Activated T-cell treated with anti-CD3 and anti-CD28 coated beads, Interleukin-2, amount 50 U/mL, for 48 hours (primary cell): ENCODE measurements at places on chromosomes 12 and 14.

DNA sequence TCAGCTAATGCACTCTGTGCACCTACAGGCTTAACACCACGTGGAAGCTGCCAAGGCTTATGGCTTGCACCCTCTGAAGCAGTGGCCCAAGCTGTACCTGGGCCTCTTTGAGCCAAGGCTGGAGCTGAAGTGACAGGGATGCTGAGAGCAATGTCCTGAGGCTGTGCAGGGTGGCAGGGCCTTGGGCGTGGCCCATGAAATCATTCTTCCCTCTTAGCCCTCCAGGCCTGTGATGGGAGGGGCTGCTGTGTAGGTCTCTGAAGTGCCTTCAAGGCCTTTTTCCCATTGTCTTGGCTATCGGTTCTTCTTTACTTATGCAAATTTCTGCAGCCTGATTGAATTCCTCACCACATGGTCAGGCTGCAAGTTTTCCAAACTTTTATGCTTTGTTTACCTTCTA is 47.4 kb upstream of the TMTC1 start:
- DNase-seq: no peak

DNA sequence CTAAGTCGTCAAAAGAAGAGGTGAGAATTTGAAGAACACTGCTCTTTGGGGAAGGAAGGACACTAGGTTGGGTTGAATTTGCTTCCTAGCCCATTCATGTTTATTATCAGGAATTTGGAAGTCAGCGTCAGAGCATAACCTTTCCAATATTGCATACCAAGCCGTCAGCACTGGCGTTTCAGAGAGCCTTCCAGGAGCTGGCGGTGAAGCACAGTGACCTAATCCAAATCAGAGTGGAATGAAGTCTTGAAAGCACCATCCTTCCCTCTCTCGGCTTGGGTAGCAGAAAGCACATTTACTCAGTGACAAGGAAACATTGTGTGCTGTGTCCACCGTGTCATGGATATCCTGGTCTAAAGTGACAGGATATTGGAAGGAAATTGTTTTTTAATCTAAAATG is 240.3 kb upstream of the PELI2 start:
- DNase-seq: no peak

DNA sequence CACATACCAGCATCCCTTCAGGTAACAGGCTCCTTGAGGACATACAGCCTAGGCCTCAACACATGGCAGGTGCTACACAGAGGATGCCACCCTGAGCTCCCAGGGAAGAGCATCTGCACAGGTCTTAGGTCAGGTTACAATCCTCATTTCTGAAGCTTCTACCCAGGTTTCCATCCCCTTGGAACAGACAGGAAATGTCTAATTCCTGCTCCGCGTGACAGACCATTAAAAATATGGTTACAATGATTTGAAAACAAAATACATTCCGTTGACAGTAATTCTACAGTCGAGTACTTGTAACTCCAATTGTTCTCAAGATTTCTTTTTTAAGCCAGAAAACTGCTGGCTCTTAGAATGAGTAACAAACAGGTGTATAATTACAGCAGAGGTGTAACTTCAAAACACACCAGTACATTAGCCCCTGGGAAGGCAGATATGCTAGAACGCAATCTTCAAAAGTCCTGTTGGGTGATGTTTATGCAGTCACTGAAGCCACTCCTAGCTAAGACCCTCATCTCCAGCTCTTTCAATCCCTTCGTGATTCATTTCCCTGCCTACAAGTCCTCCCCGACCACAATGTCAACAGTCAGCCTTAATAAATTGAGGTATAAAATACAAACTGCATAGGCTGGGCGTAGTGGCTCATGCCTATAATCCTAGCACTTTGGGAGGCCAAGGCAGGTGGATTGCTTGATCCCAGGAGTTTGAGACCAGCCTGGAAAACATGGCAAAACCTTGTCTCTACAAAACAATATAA is 11.6 kb downstream of the SETD3 start:
- DNase-seq: no peak

DNA sequence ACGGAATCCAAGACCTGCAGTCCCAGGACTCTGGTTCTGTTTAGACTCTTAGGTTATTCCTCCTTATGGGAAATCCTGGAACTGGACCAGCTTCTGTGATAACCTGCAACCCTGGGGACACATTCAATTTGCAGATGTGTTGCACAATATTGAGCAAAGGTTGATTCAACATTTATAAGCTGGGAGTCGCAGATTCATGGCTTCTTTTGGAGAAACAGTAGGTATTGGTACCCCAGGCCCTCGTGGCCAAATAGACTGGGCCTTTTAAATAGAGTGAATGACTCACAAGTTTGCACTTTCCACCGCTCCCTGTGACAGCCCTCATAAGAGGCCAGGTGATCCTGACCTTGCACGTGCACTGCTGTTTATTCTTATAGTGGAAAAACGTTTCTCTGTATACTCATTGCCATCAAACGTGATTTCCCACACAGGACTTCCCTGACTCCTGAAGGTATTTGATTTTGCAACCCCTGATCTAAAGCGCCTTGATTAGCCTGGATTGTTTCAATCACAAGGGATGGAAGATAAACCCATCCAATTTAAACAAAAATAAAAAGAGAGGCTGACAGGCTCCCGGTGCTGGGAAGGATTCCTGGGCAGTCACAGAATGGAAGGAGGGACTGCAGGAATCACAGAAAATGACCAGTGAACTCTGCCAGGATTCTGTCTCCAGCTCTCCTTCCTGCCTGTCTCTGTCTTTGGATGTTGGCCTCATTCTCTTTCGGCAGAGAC is 98.0 kb downstream of the VCPKMT start:
- no peak for DNase-seq

GRCh38 chr14:64591809-64592208 is 42.0 kb downstream of the PPP1R36 start:
- no peak for DNase-seq

- no peak for DNase-seq
These were observed 1538.3 kb upstream of the SEL1L start for GRCh38 chr14:83071888-83072501.

- DNase-seq: no peak
These were observed 232.9 kb downstream of the CHST11 start for GRCh38 chr12:104689635-104690034.

GRCh38 chr12:67958187-67958586 is 31.1 kb upstream of the IFNG-AS1 start:
- DNase-seq: no peak

DNA sequence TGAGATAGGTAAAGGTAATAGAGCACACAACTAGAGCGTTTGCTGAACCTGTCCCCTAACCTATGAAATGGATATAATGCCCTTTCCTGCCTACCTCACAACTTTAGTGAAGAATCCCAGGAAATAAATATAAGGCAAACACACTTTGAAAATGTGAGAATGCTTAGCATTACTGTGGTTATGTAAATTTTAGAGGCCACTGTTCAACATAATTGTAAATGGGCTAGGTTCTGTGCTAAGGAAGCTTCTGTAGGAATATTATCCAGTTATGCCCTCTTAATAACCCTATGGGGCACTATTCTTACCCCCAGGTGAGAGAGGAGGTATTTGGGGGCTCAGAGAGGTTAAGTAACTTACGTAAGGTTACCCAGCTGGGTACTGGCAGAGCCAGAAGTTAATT is 92.5 kb upstream of the TMEM233 start:
- DNase-seq: no peak

DNA sequence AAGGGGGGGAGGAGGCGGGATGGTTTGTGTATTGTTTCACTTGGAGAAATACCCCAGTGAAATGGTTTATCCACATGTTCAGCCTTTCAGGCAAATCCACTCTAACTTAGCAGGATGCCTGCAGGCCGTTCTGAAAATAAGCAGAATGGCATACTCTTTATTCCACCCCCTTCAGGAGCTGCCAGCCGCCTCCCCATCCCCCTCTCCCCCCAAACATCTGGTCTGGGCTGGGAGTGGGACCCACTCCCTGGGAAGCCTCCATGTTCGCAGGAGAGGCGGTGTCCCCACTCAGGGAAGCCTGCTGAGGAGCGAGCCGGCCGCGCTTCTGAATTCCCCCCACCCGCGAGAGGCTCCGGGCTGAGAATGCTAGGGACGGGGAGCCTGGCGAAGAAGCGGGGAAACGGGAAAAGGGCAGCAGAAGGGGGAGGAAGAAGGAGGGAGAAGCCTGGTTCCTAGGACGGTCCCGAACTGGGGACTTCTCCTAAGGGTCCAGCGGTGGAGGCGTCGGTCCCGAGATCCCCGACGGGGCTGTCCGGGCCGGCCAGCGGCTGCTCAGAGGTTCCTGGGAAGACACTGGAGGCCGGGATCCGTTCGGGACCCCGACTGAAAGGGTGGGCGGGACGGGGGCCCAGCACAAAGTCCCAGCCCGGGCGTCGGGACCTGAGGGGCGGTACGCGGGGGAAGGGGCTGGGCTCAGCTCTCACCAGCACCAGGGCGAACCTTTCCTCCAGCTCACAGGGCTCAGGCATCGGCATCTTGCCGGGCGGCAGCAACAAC is 666 bp downstream of the FMNL3 start:
- DNase-seq: peak; percentile 50

DNA sequence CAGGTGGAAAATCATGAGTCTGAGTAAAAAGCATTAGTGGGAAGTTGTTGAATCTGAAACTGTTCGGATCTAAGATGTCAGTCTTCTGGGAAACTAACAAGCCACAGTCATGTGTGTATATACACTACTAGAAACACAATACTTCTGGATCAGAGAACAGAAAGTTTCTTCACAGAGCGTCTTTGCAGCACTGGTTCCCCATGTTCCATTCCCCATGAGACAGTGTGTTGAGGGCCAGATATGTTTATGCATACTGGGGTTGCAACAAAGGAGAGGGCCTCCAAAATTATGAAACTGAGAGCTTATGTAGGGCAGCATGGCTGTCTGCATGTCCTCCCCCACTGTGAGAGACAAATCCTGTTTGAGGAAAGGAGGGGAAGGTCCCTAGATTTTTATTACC is 295.0 kb upstream of the NAV3 start:
- DNase-seq: no peak

GRCh38 chr14:68927956-68928675 is 51.0 kb downstream of the ACTN1 start:
- no peak for DNase-seq

DNA sequence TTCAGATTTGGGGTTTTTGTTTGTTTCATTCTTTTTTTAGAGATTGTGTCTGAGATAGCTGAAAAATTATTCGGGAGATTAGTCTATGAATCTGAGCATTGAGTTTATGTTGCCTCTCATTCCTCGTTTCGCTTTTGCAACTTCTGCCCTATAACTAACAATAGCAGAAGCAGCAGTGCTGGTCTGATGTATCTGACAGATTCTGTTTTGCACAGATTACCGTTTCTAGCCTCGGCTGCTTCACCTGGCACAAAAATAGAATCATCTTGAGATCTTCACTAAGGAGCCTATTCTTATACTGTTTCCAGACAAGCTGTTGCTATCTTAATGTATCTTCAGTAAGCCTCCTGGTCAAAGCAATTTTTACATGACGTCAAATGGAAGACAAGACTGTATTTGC is 29.2 kb downstream of the KCNJ8 start:
- no peak for DNase-seq

GRCh38 chr14:76917745-76918255 is 91.6 kb downstream of the LRRC74A start:
- DNase-seq: no peak

GRCh38 chr12:6559500-6559899 is 3.7 kb upstream of the IFFO1 start:
- no peak for DNase-seq

DNA sequence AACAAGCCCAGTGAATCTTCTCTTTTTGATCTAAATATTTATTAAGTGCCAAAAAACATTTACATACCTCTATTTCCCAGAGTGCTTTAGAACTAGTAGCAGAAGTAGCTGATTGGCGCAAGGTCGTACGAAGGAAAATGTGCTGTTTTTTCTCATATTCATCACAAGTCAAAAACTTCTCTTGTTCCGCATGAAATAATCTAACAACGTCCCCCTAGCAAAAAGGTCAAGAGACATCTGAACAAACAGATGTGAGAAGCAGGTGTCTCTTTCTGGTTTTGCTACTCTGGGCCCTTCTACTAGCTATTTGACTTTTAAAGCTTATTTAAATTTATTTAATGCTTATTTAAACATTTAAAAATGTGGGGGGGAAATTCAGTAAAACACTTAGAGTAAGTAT is 117.8 kb downstream of the ITPR2 start:
- DNase-seq: no peak

DNA sequence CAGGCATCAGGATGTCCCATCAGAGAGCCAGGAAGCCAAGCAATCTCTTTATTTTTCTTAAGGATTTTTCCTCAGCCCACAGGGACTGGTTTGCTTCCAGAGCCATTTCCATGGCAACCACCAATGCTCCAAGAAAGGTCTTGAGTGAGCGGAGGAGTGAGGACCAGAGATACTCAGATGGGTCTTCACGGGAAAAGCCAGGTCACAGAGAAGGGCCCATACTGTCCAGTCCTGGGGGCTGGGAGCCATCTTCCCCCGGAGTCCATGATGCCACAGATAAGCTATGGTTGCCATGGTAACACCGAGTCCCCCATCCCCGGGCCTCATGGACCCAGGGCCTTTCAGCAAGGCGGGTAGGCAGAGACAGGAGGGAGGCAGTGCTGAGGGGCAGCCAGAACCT is 28.6 kb downstream of the CMKLR1 start:
- no peak for DNase-seq

DNA sequence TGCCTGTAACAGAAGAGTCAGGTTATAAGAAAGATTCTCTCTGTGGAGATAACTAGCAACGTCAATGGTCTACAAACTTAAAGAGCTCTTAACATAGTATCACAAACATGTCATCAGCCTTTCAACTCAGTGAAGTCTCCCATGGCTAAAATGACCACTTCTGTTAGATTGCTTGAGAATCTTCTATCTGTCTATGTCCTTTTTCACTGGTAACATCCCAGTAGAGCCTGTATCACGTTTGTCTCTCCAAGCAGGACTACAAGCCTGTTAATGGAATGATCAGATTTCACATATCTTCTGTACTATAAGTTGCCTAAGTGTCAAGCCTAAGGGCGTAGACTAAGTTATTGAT is 50.7 kb downstream of the SLC2A13 start:
- no peak for DNase-seq

DNA sequence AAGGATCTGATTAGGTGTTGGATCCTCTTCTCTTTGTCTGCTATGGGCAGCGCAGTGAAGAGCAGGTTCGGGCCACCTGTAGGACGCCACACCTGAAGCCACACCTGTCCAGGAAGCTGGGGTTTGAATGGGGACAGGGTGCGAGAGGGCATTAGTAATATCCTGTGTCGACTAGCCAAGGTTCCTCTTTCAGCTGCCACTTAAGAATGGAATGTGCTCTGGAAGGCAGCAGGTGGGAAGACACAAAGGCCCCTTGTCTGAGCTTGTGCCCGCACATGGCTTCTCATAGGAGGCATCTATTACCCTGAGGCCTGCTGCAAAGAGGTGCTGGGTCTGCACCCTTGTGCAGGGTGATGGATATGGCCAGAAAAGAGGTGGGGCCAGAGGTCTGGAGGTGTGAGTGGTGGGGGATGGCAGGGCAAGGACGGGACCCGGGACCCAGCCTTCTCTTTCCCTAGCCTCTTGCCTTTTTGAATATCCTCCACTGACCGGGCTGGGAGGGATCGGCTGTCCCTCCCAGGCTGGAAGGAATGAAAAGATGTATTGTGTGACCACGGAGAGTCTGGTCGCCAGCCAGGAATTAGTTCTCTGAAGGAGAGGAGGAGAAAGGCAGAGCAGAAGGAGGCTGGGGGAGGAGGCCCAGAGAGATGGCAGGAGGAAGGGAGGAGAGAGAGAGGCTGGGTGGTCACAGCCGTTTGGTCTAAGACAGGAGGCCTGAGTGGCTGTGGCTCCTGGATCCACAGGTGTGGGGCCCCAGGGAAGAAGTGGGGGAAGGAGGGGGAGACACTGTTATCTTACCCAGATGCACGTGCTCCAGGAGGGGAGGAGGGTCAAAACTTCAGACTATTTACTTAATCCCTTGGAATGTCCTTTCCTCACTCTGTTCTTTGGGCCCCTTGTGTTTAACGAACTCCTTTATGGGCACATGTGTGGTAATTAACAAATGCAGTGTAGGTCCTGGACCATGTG is 101.5 kb downstream of the SMOC1 start:
- no peak for DNase-seq

GRCh38 chr12:67237231-67237630 is 31.9 kb upstream of the CAND1 start:
- DNase-seq: no peak
